Lung microvascular endothelial cell (primary cell): ENCODE measurements at places on chromosomes 5 and 9. TPM values are rescaled to one million over a fixed set of nuclear protein-coding genes. Genes with fewer than 3 reads are reported as not detected.

DNA sequence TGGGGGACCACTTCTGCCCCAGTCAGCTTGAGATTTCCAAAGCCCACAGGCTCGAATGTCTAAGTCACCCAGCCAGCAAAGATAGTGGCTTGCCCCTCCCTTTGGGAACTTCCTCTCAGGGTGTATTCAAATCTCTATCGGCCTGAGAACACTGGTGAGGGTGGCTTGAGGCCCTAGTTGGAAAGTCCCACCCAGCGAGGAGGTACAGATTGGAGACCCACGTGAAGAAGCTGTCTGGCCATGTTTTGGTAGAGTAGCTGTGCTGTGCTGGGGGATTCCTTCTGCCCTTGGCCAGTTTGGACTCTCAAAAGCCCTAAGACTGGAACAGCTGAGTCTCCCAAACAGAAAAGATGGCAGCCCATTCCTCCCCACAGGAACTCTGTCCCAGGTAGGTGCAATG is 172.7 kb upstream of the RIOK2 start:
- DNase-seq = no peak

The TEK gene
- total RNA-seq = 56.9 and 108 TPM in 2 replicates

The RICTOR gene
- 22.8 and 23.3 TPM in 2 replicates for total RNA-seq

GRCh38 chr5:143913008-143913752 is 101.2 kb downstream of the HMHB1 start:
- DNase-seq = peak; percentile 64

GRCh38 chr5:62465985-62466925 is 53.7 kb downstream of the IPO11 start:
- DNase-seq = no peak

The HTR1A gene
- not detected in 2 replicates for total RNA-seq

GRCh38 chr5:137563646-137564397 is 64.7 kb upstream of the SPOCK1 start:
- DNase-seq = peak; percentile 83

DNA sequence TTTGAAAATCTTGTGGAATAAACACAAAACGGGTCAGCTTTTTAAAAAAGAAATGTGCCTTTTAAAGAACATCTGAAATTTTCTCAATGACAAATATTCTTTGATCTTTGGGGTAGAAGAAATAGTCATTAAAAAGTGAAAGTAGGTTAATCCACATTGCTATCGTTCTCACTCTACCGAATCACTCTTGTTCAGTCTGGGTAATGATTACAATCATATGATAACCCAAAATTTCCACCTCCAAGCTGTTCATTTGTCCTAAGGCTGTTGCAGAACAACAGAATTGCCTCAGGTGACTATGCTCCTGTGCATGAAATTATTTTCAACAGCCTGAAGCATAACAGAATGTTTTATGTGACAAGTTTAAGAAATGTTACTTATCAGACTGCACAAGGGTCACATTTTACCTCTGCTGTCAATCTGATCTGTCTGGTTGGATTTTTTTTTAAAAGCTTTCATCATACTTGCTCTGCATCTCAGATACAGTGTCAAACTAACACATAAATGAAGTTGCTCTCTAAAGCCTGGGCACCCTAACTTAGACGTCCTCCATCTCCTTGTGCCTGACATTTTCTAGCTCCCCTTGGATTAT is 227.3 kb downstream of the LURAP1L start:
- DNase-seq = no peak

GRCh38 chr5:15808577-15808976 is 308.6 kb downstream of the FBXL7 start:
- no peak for DNase-seq

The IPPK gene
- total RNA-seq = 12.6 and 15.3 TPM in 2 replicates

DNA sequence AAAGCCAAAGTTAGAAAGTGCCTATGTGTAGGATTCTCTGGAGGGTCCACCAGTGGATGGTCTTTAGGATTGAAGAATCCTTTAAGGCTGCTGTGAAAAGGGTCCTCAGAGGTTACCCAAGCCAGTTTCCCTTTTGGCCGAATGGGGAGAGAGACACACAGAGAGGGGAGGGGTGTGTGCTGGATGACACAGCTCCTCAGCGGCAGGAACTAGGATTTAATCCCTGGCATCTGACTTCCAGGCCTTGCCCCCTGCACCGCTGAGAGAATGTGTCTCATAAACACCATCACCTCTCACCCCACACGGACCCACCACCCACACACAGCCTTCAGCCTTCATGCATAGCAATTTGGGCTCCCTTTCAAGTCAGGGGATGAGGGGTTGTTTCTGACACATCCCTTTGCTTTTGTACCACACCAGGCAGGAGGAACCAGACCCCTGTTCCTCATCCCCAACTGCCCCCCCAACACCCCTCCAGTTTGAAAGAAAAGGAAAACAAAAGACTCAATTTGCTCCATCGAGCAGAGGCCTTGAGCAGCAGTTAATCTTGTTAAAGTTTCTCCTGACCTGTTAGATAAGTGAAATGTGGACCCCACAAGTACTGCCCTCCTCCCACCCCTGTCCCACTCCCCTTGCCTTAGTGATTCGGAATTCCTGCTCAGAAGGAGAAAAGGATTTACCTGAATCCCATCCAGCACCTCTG is 4.0 kb downstream of the PAPPA start:
- DNase-seq = no peak

DNA sequence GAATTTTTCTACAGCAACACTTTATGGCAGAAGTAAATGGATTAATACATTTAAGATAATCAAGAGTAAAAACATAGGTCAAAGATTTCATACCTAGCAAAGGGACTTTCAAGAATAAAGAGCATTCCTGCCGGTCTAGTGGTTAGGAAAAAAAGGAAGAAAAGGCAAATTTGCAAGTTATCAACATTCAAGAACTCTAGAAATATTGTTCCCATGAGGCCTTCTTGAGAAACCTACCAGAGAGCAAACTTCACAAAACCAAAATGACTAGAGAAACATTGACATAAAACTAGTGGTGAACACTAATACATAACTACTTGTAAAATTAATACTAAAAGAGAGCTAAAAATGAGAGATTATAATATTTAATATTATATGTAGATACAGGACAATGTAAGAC is 320.2 kb upstream of the RGMB start:
- no peak for DNase-seq

- no peak for DNase-seq
Measured at GRCh38 chr9:97319395-97319794, 11.9 kb downstream of the CCDC180 start.

GRCh38 chr9:122364117-122364782 is 6.6 kb upstream of the PTGS1 start:
- DNase-seq = no peak

DNA sequence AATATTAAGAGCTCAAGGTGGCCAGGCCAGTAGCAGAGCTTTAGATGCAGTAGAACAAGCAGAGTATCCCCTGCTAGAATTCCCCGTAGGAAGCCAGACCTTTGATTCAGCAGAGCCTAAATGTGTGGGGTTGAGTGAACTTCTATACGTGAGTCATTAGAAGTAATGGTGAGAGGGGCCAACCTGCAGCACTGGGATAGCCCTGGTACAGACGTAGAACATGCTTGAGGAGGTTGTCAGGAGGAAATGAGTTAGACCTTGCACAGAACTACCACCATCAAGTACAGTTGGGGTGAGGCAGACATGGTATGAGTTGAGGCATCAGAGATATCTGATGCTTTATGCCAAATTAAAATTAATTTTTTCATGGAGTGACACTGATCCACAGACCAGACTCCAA is 42.0 kb downstream of the PDCD1LG2 start:
- DNase-seq = peak; percentile 43

DNA sequence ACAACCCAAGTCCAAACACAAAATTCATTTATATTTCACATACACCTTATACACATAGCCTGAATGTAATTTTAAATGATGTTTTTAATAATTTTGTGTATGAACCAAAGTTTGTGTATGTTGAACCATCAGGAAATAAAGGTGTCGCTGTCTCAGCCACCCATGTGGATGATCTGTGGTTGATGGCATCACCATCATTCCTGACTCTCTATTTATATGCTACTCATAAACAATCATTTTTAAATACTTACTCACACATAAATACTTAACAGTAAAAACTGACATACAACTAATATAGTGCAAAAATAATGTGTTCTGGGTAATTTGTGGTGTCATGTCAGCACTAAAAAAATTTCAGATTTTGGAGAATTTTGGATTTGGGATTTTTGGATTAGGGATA is 38.4 kb downstream of the SMC5 start:
- no peak for DNase-seq

The MVB12B gene
- 7.6 and 16.9 TPM in 2 replicates for total RNA-seq

DNA sequence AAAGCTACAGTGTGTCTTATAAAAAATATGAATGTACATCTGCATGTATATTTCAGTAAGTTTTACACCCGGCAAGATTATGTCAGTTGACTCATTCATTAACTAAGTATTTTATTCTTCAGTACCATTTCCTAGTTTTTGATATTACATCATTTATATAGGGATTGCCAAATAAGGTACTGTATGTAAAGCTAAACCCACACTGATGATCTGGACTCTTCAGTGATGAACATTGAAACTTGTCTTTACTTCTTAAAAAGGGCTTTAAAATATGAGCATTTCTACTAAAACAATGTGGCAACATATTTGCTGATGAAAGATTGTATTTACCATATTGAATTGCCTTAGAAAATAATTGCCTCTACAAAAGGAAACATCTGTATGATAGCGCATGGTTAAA is 151.8 kb upstream of the TLX3 start:
- no peak for DNase-seq

- DNase-seq = peak; percentile 62
Measured at GRCh38 chr5:81165493-81166119, 67.5 kb upstream of the CKMT2 start.

- DNase-seq = no peak
Measured at GRCh38 chr9:37692622-37693221, 42.0 kb downstream of the FRMPD1 start.

- DNase-seq = no peak
Measured at GRCh38 chr5:3217114-3217513, 378.5 kb upstream of the IRX1 start.

DNA sequence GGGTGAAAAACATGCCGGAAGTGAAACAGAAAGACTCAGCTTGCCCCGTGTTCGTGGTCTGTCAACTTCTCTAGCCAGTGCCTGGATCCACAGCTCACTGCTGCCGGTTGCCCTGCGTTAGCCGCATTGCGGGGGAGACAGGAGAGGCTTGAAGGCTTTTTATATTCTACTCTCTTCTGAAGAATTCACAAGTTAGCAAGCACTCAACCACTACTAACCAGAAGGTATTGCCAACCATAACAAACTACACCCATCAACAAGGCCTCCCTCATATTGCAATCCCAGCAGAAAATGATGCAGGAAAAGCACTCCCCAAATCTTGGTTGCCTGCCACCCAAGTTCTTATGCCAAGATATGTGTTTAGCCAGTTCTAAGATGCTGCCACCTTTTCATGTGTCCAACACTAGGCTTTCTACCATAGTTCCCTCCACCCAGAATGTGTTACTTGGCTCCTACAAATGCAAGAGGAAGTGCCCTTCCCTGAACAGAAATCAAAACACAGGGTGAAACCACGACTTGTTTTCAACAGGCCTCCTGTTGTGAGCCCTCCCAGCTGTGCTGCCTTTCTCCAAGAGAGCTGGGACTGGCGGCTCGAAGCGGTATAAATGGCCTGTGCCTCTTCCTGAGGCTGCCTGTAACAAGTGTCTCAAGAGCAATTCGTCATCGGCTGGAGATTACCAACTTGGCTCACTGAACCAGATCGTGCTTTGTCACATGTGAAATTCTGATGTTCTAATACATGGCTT is 129.0 kb downstream of the SNX18 start:
- peak; percentile 18 for DNase-seq

- no peak for DNase-seq
Measured at GRCh38 chr9:16039988-16040761, 487.3 kb downstream of the CCDC171 start.

DNA sequence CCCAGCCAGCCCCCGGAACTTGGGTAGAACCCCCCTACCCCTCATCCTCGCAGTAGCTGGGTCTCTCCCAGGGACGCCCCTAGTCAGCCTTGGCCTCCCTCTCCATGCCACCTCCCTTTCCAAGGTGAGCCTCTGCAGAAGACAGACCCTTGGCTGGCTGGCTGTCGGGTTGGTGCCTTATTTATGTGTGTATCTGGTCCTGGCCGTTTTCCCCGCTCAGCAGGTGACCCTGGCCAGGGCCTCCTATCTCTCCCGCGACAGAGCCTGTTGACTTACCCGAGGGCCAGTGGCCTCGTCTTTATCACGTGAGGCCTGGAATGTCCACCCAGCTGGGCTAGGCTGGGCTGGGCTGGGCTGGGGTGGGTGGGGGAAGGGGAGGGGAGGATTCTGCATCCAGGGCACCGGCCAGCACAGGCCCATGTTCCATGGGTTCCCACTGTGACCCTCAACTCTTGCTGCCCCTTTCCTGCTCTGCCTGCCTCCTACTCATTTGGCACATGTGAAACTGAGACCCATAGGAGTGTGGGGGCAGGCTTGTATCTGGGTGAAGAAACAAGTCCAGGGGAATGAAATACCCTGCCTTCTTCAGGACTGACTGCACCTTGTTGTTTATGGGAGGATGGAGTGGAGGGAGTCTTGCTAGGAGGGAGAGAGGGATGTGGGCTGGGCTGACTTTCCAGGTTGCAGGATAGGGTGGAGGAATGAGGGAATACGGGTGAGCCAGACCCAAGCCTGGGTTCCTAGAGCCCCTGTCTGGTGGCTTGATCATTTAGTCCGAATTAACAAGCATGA is 3.1 kb downstream of the CXXC5 start:
- DNase-seq = peak; percentile 85

DNA sequence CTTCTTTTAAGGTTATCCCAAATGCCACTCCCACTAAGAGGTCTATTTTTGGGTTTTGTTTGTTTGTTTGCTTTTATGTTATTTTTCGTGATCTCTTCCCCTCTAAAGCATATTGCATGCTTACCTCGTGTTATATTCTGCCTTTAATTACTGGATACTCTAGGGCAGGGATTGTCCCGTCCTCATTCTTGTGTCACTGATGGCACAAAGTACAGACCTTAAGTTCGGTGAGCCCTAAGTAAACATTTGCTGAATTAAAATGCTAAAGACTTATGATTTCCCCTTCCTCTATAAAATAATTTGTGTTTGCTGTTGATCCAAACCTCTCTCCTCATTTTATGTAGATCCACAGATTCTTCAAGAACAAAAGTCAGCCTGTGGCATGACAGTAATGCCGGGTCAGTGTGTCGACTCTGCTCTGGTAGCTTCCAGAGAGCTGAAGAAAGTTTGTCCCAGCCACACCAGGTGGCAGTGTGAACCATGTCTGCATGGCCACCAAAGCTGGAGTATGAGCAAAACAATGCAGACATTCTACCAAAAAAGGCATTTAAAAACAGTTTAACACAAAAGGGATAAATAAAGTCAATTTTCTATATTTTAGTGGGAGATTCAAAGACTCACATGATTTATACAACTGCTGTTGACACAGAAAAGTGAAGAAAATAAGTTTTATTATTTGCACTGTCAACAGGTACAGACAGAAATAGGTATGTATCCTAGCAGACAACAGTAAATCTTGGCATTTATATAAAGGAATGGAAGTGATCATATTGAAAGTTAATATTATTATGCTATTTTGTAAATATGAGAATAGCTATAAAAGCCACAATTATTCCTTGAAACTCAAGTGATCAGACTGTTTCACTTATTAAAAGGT is 17.9 kb upstream of the POC5 start:
- DNase-seq = peak; percentile 63

GRCh38 chr9:135889564-135890189 is 17.7 kb downstream of the CAMSAP1 start:
- no peak for DNase-seq
